ENCODE measurements at places on chromosomes 1 and 21. TPM values are rescaled to one million over a fixed set of nuclear protein-coding genes. Genes with fewer than 3 reads are reported as not detected.

S100A1 gene
- polyA plus RNA-seq = 2.0 TPM

GRCh38 chr1:19009882-19010321, 53.4 kb upstream of the IFFO2 start:
- no peak for DNase-seq

- no peak for DNase-seq
Observed at GRCh38 chr1:1577367-1578011, 2.8 kb upstream of the SSU72 start.

- no peak for DNase-seq
Observed at GRCh38 chr21:25626757-25627156, 12.3 kb upstream of the JAM2 start.

DNA sequence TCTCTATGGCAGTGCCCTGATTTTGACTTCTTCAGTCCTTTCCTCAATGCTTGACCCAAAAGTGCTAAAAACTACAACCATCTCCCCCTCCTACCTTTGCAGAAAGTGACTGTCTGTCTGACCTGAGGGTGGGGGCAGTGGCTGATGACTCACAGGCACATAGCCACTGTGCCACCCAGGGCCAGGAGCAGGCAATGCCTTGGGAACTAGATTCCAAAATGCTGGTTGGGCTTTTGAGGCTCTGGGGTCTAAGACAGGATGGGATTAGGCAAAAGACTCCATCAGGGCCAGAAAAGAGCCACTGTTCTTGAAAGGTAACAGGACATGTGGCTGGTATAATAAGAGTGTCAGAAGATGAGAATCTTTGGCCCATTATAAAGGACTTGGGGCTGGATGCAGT, 129.5 kb upstream of the KIAA0040 start:
- DNase-seq = no peak

DNA sequence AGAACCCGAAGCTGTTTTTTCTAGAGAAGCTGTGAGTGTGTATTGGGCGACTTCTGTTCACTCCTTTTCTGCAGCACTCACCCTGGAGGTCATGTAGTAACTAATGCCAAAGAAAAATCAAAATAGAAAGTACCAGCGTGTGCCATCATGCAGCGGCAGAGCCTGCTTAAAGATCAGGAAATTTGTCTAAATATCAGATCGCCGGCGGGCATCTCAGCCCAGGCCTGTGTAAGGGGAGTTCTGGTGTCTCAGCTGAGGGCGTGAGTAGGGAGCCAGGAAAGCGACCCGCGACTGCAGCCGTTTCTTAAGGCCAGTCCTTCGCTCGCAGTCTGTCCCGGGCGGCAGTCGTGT, 768 bp downstream of the EDARADD start:
- DNase-seq = no peak

- no peak for DNase-seq
Observed at GRCh38 chr1:218135371-218135770, 149.7 kb upstream of the RRP15 start.

DNA sequence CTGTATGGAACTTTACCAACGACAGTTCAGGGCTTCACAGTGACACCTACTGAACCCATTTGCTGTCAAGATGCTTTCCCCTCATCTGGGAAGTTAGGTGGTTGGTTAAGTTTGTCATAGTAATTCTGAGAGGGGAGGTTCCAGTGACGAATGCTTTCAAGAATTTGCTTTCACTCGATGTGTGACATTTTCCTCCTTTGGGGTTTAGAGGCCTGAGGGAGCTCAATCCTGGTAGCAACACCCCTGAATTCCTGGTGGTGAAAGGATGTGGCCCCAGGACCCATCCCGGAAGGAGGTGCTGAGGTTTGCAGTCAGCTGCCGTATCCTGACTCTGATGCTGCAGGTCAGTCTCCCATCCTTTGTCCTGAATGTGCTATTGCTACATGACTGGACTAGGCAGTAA, 2.8 kb downstream of the PIGV start:
- no peak for DNase-seq

DNA sequence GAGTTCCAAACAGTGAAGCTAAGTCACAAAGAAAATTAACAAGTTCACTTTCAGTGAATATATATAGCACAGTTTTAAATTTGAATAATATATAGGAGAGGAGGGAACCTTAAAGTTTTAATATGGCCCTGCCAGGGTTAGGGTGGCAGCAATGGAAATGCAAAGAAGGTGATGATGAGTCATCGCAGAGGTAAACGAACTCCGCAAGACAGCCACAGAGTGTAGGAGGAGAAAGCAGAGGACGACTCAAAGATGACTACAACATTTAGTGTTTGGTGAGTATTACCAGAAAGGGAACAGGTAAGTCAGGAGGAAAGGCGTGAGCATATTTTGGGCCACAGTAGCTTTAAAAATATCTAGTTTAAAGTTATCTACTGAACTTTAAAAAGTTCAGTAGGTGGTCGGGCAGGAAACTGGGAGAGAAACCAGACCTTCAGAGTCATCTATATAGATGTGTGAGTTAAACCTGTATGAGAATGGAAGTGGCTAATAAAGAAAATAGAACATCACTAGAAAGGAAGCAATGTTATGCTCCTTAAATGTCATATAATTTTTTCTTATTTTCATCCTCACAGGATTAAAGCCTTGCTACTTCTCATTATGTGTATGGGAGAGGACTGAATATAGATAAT, 75.7 kb downstream of the UCHL5 start:
- no peak for DNase-seq

DNA sequence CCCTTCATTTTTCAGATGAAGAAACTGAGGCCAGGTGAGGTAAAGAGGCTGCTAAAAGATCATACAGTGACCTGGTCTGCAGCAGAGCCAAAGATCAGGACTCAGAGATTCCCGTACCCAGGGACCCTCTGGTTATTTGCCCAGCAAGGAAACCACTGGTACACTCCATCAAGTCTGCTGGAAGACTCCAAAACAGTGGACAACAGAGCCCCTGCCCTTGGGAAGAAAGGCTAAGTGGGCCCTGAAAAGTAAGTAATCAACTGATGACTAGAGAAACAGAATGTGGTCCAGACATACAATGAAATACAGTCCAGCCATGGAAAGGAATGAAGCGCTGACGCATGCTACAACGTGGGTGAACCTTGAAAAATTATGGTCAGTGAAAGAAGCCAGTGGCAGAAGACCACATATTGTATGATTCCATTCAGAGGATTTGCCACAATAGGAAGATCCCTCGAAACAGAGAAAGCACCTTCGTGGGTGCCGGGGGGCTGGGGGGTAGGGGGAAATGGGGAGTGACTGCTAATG, 106.4 kb downstream of the ETS2 start:
- no peak for DNase-seq

PDZK1 gene
- polyA plus RNA-seq = 2.9 TPM

WNT2B gene
- 4.7 TPM for polyA plus RNA-seq

- DNase-seq = peak; percentile 88
Observed at GRCh38 chr1:11802973-11803885, 2.5 kb downstream of the MTHFR start.

HSD3B1 gene
- polyA plus RNA-seq = 0.57 TPM

PROK1 gene
- polyA plus RNA-seq = not detected

FAM177B gene
- 0.81 TPM for polyA plus RNA-seq

- DNase-seq = peak; percentile 52
Observed at GRCh38 chr1:147700042-147701006, 30.0 kb upstream of the ACP6 start.

DNA sequence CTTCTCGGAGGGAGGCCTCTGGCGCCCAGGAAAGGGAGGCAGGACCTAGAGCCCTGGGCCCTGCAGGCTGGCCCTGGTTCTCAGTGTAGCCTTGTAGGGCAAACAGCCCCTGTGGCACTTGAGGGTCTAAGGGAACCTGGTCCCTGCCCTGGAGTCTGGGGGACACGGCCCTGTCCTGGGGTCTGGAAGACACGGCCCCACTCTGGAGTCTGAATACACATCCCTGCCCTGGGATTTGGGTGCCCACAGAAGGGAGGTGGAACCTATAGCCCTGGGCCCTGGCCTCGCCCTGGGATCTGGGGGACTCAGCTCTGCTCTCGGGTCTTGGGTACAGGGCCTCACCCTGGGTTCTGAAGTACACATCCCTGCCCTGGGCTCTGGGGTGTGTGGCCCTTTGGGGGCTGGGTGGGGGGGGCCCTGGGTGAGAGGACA, 97.9 kb downstream of the OBSCN start:
- no peak for DNase-seq

DNA sequence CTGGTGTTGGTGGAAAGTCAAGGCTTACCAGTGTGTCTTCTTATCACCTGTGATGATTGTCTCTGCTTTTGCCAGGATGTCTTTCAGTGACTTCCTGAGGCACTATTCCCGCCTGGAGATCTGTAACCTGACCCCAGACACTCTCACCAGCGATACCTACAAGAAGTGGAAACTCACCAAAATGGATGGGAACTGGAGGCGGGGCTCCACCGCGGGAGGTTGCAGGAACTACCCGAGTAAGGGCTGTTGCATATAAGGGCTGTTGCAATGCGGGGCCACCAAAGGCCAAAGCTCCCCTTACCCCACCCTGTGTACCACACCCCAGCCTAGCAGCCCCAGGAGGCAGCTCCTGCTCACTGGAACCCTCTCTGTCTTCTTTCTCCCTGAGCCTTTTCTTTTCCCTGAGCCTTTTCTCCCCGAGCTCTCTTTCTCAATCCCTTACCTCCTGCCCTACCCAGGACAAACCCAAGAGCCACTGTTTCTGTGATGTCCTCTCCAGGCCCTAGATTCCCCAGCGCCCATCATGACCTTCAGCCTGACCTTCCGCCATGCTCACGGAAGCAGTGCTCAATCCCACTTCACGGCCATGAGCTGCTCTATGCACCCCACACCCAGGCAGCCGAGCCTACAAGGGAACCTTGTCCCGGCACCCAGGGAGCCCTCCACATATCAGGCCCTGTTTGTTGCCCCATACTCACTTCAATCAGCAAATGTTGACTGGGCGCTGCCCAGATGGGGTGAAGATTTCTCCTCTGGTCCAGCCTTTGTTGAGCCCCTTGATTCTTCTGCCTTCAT, 40.6 kb downstream of the CAPN2 start:
- no peak for DNase-seq

DNA sequence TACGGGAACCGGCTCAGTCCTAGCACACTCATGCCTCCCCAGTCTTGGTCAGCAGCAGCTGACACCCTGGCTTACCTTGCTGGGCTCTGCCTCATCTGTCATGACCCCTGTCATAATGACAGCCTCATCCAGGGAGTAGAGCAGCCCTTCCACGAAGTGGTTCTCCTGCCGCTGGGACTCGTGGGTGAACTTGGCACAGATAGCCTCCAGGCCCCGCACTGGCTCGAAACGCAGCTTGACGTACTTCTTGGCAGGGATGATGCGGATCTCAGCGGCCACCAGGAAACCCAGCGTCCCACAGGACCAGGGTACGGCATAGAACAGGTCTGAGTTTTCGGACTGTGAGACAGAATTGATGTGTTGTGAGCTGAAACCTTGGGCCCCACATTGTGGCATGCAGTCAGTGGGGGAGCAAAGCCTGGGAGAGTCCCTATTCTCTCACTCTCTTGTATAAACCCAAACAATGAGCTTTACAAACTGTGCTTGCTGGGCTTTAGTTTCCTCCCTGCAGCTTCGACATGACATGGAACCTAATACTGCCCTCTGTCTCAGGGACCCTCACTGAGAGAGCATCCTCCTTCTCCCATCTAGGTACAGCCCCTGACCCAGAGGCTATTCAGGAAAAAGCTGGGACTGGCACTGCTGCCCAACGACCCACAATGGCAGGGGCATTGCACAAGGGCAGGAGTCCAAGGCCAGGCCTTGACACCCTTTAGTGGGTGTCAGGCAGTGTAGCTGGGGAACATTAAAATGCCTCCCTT, 15.5 kb downstream of the DHCR24 start:
- no peak for DNase-seq

- no peak for DNase-seq
Observed at GRCh38 chr21:32728848-32729247, 1.0 kb upstream of the SYNJ1 start.

DNA sequence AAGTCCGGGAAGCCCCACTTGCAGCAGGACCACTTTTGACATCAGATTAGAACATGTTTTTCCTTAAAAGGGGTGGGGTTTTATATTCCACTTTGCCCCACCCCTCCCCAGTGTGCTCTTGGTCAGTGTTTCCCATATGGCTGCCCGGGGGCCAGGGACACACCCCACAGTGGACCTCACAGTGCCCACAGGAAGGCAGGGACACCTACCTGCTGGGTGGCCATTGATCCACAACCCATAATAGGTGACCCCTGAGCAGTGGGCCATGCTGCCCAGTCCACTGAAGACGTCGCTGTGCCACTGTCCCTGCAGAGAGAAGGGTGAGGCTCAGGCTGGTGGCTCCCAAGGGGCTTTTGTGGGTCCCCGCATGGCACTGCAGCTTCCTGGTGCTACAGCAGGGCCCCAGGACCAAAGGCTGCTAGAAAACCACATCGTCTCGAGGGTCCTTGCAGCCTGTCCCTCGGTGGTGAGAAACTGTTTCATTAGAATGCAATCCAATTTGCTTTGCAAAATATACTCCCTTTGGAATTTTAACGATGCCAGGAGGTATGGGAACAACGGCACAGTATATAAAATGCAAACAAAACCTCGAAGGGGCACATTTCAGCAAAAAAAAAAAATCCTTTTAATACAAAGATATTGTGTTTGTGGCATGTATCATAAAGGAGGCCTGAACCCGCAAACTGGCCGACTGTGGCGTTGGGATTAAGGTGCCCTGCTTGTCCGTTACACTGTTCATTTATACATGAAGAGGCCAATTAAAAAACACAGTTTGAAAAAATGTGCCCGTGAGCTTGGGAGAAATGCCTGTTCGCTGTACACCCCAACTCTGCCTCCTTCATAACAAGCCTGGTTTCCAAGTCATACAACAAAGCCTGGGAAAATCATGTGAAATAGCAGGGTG, 16.9 kb downstream of the MORN1 start:
- no peak for DNase-seq

GRCh38 chr1:42679364-42679983, 2.7 kb upstream of the YBX1 start:
- no peak for DNase-seq

CDK11B gene
- polyA plus RNA-seq = 42.0 TPM

ZNF678 gene
- 21.4 TPM for polyA plus RNA-seq

ZMYND12 gene
- polyA plus RNA-seq = 2.2 TPM

DNA sequence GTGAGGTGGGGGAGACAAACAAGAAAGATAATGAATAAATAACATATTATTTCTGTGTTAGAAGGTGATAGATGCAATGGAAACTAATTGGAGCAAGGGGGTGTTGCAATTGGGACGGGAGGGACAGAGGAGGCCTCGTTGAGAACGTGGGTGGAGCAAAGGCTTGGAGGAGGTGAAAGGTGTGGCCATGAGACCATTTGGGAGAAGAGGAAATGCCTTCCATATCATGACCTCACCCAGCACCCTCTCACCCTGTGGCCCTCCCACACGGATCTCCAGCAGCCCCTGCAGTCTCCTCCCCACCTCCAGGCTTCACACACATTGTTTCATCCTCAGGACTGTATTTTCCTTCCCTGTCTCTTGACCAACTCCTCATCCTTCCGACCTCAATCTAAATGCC, 85.3 kb upstream of the ARHGAP29 start:
- no peak for DNase-seq

DNAJC28 gene
- polyA plus RNA-seq = 3.0 TPM

DNA sequence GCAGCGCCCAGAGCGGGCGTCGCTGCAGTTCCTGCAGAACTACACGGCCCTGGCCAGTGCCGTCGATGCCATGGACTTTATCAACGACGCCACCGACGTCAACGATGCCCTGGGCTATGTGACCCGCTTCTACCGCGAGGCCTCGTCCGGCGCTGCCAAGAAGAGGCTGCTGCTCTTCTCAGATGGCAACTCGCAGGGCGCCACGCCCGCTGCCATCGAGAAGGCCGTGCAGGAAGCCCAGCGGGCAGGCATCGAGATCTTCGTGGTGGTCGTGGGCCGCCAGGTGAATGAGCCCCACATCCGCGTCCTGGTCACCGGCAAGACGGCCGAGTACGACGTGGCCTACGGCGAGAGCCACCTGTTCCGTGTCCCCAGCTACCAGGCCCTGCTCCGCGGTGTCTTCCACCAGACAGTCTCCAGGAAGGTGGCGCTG, 22.0 kb downstream of the COL6A1 start:
- DNase-seq = no peak

B3GALT2 gene
- polyA plus RNA-seq = 20.8 TPM

Data from right lung (tissue), 10 donors.